NCI-H1417 treated with DMSO at 0.1 percent for 48 hours (cell line): ENCODE measurements at places on chromosomes 16 and 17.

GRCh38 chr16:1385232-1385631 is 29.3 kb downstream of the UNKL start:
- no peak for DNase-seq

- no peak for DNase-seq
These were observed 596 bp downstream of the UNKL start for GRCh38 chr16:1413684-1414531.

DNA sequence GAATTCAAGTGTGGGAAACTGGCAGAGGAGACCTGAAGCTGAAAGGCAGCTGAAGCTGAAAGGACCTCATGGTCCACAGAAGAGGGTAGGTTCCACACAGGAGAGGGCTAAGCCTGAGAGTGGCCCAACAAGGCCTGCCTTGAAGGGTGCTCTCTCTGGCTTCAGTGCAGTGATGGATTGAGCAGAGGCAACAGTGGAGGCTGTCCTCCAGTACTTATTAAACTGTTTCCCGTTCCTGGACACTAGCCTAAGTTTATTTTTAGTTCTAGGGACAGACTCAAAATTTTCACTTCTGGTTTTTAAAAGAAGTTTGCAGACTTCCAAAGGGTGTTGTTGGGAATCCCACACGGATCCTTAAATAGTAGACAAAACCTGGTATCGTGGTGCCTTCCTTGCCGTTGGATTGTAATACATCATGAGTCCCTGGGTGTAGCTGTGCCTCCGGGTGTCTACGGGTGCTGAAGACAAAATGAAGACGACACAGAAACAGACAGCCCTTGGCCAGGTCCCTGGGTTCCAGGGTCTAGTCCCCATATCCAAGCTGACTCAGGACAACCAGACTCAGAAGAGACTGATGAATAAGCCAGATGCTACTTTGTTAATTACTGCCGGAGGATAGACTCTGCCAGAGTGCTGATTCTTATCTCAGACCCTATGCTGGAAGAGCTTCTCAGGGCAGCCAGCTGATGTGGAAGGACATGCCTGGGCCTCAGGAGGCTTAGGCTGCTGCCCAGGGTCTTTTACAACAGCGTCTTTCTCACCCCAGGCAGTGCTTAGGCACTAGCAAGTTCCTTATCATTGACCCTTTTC is 7.1 kb upstream of the CMTM4 start:
- DNase-seq: no peak

DNA sequence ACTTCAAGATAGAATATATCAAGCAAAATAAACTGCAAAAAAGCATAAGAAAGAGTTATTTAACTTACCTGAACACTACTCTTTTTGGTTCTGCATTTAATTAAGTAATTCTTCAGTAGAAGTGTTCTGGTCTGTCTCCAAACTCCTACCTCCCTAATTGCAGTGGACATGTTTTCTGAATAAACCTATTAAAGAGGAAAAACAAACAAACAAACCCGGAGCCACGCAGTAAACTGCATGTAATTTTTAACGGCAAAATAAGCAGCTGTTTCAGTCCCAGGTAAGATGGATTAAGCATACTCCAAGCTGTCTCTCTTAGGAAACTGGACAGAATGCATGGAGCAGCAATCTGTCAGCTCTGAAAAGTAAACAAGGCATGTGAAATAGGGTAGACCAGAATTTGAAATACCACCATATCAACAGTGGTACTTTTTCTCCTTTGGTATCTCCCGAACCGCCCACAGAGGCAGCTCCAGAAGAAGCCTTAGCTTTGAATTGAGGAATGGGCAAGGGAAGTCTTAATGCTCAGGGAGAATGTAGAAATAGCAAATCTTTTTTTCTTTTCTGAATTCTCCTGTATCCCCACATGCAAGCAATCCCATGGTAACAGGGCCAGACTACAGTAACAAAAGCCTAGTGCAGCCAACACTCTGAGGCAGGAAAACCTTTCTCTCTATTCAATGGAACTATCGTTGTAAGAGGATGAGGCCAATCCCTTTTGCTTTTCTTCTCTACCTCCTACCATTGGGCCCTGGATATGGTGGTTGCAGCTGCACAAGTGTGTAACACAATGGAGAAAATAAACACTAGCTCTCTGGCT is 12.5 kb downstream of the ABCA5 start:
- no peak for DNase-seq

DNA sequence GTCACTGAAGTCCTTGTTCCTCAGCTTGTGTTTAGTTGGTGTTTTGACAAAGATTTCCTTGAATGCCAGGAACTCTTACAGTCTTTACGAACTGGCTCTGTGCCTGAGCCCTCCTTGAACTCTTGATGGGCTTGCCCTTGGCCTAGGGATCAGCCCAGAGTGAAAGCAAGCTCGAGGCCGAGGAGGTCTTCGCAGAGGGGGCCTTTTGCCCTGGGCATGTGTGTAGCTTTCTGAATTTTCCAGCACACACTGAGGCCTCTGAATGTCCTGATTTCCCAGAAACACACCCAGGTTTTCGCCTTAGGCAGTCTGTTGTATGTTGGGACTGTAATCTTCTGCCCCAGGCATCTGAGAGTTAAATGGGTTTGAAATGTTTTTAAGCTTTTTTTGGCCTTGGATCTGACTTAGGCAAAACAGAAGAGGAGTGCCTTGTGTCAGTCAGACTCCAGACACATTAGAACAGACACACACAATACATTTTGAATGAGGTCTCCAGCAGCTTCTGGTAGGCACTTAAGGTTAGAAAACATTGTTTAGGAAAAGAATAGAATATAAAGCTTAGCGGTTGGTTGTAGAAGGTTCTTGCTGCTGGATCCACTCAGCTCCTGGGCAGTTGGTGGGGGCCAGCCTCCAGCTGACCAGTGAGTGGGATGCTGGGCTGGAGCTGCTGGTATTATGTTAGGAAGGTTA is 17.1 kb downstream of the FOXK2 start:
- no peak for DNase-seq

DNA sequence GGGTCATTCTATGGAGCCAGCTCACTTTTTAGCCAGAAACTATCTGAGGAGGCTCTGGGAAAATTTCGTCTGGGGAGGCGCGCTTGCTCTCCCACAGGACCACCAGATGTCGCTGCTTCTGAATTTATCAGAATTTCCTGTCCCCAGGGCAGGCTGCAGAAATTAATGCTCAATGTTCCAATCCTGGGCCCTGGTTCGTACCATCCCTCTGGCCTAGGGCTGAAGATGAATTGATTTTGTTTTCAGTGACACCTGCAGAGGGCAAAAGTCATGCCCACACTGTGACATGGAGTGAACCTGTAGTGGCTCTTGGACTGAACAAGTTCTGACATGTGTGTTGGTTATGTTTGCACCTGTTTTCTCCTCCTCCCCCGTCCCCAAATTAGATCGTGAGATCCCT is 482.6 kb downstream of the NPIPA7 start:
- DNase-seq: no peak

- DNase-seq: no peak
These were observed 301.5 kb upstream of the CDH5 start for GRCh38 chr16:66064801-66065530.

- no peak for DNase-seq
These were observed 351.6 kb upstream of the ZFHX3 start for GRCh38 chr16:73399486-73399885.

- no peak for DNase-seq
These were observed 184.8 kb upstream of the GSE1 start for GRCh38 chr16:85428168-85428898.

DNA sequence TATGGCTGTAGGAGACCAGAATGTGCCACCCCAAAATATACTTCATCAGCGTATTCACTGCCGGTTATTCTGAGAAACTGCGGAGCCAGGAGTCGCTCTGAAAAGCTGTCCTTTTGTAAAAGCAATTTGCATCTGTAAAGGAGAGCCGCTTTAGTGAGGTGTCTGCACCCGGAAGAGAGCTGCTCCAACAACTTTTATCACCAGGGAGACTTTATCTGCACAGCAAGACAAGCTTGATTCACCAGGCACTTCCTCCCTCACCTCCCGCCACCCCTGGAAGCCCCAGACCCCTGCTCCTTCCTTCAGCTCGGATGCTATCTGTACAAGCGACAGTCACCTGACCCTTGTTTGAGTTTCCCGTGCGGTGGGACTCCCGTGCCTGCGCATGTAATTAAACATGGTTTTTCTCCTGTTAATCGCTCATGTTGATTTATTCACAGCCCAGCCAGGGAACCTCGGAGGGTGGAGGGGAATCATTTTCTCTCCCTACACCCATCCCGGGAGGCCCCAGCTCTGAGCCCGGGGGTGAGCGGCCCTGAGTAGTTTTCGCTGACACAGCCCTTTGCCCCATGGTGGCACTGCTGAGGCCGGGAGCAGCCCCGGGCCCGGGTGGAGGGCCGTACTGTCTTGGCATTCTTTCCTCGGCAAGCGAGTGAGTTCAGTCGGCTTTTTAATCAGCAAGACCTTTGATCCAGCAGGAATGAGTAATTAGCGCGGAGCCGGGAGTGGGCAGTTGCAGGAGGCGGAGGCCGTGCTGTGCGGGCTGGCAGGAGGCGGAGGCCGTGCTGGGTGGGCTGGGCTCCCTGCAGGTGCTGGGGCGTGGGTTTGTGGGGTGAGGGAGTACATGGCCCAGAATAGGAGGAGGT is 222.7 kb upstream of the CIBAR2 start:
- DNase-seq: no peak
